ENCODE measurements at places on chromosomes 2 and 18. TPM values are rescaled to one million over a fixed set of nuclear protein-coding genes. Genes with fewer than 3 reads are reported as not detected.

- no peak for DNase-seq
Observed at GRCh38 chr2:189570570-189571031, 10.0 kb downstream of the SLC40A1 start.

- peak; percentile 50 for DNase-seq
Observed at GRCh38 chr18:48954886-48955819, 4.4 kb upstream of the SMAD7 start.

The FKBP7 gene
- total RNA-seq, result 4.5 TPM

The CCDC74B gene
- total RNA-seq, result 6.7 TPM

The CIDEA gene
- total RNA-seq, result not detected

DNA sequence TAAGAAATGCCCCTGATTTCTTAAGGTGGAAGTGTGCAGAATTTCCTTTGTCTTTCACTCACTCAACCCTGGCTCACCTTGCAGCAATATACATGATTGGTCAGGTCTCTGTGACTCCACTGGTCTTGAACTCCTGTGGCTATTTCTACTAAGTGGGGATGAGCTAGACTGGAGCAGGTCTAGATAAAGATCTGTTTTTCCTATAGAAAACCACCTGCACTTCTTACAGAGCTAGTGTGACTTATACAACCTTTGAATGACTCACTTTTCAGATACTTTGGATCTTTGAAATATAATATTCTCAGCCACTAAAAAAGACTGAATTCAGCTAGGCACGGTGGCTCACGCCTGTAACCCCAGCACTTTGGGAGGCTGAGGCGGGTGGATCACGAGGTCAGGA, 98.5 kb upstream of the KCTD1 start:
- DNase-seq, result no peak

The DQX1 gene
- 1.6 TPM for total RNA-seq

The REG1B gene
- total RNA-seq, result not detected

- DNase-seq, result no peak
Observed at GRCh38 chr2:229586012-229586411, 128.3 kb downstream of the DNER start.

The SPATS2L gene
- total RNA-seq, result 45.9 TPM

The ALLC gene
- not detected for total RNA-seq

DNA sequence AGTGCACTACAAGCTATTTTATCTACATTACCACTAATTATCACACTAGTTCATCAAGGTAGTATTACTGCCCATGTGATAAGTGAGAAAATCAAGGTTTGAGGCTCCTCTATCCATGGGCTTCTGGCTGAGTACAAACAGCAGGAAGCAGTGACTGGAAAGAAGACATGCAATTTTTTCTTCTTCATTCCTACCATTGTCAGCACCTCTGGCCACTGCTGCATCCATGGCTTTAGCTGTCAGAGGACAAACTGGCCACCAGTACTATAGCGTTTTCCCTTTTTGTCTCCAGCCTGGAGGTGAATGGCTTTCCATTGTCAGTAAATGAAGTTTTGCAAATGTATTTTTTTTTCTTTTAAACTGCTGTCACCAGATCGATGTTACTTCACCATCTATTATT, 674.9 kb downstream of the LRP1B start:
- no peak for DNase-seq

The GAREM1 gene
- 5.2 TPM for total RNA-seq

- no peak for DNase-seq
Observed at GRCh38 chr2:132632000-132632649, 37.9 kb downstream of the LYPD1 start.

- peak; percentile 32 for DNase-seq
Observed at GRCh38 chr18:8215741-8216140, 393.5 kb upstream of the RAB12 start.

The CSRNP3 gene
- total RNA-seq, result 2.3 TPM

- no peak for DNase-seq
Observed at GRCh38 chr2:208999911-209000310, 423.9 kb upstream of the MAP2 start.

GRCh38 chr2:64250751-64251423, 106.7 kb upstream of the PELI1 start:
- DNase-seq, result peak; percentile 61

- no peak for DNase-seq
Observed at GRCh38 chr2:240947176-240947575, 41.0 kb downstream of the CROCC2 start.

The ARL5A gene
- 63.2 TPM for total RNA-seq

The TUBA3E gene
- 0.13 TPM for total RNA-seq

The FHL2 gene
- total RNA-seq, result 36.9 TPM

Measured in H9 (cell line).